DMS79 (cell line): ENCODE measurements at places on chromosomes 16 and 17.

DNA sequence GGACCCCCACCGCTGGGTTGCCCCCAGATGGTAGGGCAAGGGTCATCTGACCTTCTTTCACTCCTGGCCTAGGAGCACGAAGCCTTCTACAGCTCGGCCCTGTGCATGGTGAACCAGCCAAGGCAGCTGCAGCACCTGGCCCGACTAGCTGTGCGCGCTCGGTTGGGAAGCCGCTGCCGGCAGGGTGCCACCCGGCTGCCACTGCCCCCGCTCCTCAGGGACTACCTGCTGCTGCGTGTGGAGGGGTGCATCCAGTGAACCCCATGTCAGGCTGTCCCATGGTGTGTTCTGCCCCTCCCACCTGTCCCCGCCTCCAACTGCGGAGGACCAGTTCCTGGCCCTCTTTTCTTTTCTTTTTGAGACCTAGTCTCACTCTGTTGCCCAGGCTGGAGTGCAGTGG, 7.6 kb downstream of the ASB16 start:
- DNase-seq: no peak

- DNase-seq: peak; percentile 74
Observed at GRCh38 chr17:40553694-40554534, 11.4 kb downstream of the CCR7 start.

- peak; percentile 76 for DNase-seq
Observed at GRCh38 chr17:77216486-77216885, 75.7 kb downstream of the SEC14L1 start.

DNA sequence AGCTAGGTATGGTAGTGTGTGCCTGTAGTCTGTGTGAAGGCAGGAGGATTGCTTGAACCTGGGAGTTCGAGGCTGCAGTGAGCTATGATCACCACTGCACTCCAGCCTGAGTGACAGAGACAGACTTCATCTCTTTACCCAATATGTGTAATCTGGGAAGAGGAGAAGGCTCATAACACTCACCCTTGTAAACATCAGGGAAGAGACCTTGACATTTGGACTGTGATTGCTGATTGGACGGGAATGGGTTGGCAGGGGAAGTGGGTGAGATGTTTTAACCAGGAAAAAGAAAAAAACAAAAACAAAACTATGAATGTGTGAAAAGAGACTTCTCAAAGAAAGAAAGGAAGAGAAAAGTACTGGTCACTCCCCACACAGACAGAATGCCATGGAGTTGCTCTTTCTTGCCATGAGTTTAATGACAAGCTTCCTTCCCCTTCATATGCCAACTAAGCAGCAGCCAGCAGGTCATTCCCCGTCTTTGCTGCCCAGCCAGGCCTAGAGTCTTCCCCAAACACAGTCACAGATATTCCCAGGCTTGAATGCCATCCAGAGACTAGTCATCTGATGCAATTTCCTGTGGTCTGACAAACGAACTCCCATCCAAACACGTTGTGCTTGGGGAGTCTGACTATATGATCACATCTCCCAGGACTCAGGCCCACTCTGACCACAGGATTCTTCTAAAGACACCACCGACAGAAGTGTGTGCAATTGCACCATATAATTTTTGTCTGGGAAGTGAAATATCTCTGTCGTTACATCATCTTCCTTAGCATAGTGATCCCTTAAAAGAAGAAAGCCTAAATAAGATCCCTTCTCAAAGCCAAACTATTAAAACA, 3.6 kb upstream of the XAF1 start:
- DNase-seq: no peak
